ENCODE measurements at places on chromosomes 6 and 20. TPM values are rescaled to one million over a fixed set of nuclear protein-coding genes. Genes with fewer than 3 reads are reported as not detected.

CMTR1 gene
- 25.7 TPM for total RNA-seq

KIF13A gene
- total RNA-seq, result 83.4 TPM

VGLL2 gene
- not detected for total RNA-seq

FAM209B gene
- total RNA-seq, result not detected

KCNQ5 gene
- not detected for total RNA-seq

CAP2 gene
- 1.9 TPM for total RNA-seq

POU5F1 gene
- not detected for total RNA-seq

AIF1 gene
- not detected for total RNA-seq

PRR18 gene
- not detected for total RNA-seq

RNF144B gene
- total RNA-seq, result 77.0 TPM

CNR1 gene
- not detected for total RNA-seq

MYLK2 gene
- total RNA-seq, result 1.4 TPM

DYNLT2 gene
- 0.74 TPM for total RNA-seq

GNAS-AS1 gene
- total RNA-seq, result not detected

OOEP gene
- not detected for total RNA-seq

FYN gene
- total RNA-seq, result 193 TPM

PEX3 gene
- total RNA-seq, result 16.2 TPM

RAB44 gene
- 0.07 TPM for total RNA-seq

ZNF311 gene
- total RNA-seq, result 0.27 TPM

CST4 gene
- 0.25 TPM for total RNA-seq

HELZ2 gene
- total RNA-seq, result 116 TPM

UBE2J1 gene
- 111 TPM for total RNA-seq

HAO1 gene
- total RNA-seq, result not detected

DAAM2 gene
- total RNA-seq, result not detected

CLPSL1 gene
- total RNA-seq, result not detected

HDGFL1 gene
- not detected for total RNA-seq

WFDC12 gene
- not detected for total RNA-seq

HNF4A gene
- not detected for total RNA-seq

CARMIL1 gene
- 2.6 TPM for total RNA-seq

LGSN gene
- not detected for total RNA-seq

PTCRA gene
- not detected for total RNA-seq

TRIM15 gene
- total RNA-seq, result not detected

RIPOR3 gene
- total RNA-seq, result not detected

COL9A1 gene
- not detected for total RNA-seq
